Hepatic stellate cell (primary cell): ENCODE measurements at places on chromosomes 1 and 21.

DNA sequence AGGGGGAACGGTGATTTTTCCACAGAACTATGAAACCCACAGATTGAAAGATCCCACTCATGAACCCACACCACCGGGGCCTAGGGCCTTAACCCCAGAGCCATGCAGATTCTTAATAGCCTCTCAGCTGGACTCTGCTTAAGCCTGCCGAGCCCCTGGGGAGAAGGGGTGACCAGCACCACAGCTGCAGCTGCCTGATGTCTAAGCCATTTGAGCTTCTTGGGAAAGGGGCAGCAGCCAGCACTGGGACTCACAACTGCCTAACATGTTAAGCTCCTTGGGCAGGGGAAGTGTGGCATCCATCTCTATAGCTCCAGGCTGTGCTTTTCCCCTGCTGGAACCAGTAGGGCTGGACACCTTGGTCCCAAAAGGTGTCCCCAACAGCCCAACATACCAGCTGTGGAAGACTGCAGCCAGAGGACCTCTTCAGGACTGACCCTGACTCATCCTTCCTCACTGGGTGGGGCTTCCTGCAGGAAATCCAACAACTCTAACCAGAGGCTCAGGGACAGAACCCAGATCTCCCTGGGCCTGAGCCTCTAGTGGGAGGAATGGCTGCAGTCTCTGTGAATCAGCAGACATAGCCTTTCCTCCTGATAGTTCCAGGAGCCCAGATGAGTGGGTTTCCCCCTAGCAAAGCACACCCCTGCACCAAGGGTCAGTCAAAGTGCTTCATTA lies 34.6 kb upstream of the FMO3 start:
- DNase-seq = no peak

- no peak for DNase-seq
These were observed 1.2 kb upstream of the DHCR24 start for GRCh38 chr1:54888080-54888733.

- DNase-seq = no peak
These were observed 124.6 kb downstream of the HLCS start for GRCh38 chr21:36841866-36842265.

DNA sequence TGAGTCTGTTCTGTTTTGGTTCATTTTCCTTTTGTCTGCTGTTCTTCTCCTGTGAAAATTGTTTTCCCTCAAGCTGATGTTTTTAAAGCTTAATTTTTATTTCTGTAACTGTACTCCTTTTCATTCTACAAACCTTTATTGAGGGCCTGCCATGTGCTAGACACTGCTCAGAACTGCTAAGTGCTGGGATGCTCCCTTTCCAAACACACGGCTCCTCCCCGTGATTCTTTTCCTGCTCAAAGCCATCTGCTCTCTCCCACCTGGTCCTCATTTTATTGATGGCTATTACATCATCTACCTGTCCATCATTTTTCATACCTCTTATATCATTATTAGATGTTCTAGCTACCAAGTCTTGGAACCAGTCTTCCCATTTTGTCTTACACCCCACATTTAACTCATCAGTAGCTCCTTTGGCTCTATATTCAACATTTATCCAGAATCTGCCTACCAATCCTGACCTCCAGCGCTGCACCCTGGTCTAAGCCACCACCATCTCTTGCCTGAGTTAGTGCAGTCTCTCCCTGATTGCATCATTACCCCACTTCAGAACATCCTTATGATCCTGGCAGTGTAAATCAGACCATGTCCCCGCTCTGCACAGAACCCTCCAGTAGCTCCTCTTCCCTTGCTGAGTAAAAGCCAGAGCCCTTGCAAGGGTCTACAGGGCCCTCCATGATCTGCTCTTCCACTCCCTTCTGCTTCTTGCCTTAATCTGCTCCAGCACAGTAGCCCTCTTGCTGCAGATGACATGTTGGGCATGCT lies 118.1 kb downstream of the CACNA1E start:
- no peak for DNase-seq

DNA sequence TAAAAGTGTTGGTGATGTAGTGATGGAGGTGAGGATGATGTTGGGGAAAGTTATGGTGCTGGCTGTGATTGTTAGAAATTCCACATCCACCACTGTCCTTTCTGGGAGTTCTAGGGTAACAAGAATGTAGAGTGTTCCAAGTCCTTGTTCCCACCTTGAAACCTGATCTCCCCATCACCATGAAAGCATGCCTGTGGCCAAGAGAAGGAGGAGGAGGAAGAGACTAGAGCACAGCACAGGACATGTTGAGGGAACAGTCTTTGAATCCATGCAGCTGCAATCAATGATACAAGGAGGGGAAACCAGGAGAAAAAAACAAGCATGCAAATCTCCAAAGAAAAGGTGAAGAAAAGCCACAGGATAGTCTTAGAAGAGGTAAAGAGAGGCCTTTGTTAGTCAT lies 45.9 kb upstream of the ARTN start:
- no peak for DNase-seq

DNA sequence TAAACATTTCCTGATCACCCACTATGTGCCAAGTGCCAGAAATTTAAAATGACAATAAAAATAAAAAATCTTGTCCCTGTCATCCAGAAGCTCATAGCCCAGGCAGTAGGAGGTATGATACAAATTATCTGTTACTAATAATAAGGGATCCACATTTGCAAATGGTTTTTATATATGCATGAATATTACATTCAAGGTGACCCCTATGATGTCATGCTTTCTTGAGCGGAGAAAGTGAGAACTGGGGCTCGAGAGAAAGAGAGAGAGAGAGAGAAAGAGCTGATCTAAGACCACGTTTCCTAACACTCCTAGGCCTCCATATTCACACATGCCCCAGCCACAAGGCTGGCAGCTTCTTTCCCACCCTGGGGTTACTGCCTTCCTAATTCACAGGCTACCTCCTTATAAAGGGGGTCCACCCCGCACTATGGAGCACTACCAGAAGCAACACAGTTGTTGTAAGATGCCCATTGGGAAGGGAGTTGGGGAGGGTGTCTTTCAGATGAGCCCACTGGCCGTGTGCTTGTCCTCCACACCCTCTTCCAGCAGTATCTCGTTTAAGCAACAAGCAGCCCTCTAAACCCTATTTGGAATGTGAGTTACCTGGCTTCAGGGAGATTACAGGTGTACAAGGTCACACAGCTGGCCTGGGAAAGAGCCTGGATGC lies 28.8 kb upstream of the LRRN2 start:
- DNase-seq = no peak

- no peak for DNase-seq
These were observed 553.9 kb downstream of the DPYD start for GRCh38 chr1:97366984-97367383.

GRCh38 chr21:43608225-43608624 lies 51.1 kb downstream of the HSF2BP start:
- no peak for DNase-seq

- no peak for DNase-seq
These were observed 428 bp upstream of the ZNF678 start for GRCh38 chr1:227562933-227563323.

- no peak for DNase-seq
These were observed 65.0 kb upstream of the KCND3 start for GRCh38 chr1:112054510-112054909.

DNA sequence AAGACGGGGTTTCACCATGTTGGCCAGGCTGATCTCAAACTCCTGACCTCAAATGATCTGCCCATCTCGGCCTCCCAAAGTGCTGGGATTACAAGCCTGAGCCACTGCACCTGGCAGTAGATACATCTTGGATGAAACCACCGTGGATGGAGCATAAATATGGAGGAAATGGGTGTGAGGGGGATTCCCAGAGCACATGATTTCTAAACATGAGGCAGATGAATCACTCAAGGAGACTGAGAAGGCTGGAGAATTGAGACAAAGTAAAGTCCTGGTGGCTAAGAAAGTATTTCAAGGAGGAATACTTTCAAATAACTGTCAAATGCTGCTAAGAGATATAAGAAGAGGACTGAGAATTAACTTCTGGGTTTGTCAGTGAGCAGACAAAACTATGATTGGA lies 5.4 kb upstream of the PGBD5 start:
- DNase-seq = no peak

- no peak for DNase-seq
These were observed 37.3 kb downstream of the COL24A1 start for GRCh38 chr1:86119214-86119764.

- DNase-seq = no peak
These were observed 25.5 kb downstream of the RGS18 start for GRCh38 chr1:192183788-192184187.

DNA sequence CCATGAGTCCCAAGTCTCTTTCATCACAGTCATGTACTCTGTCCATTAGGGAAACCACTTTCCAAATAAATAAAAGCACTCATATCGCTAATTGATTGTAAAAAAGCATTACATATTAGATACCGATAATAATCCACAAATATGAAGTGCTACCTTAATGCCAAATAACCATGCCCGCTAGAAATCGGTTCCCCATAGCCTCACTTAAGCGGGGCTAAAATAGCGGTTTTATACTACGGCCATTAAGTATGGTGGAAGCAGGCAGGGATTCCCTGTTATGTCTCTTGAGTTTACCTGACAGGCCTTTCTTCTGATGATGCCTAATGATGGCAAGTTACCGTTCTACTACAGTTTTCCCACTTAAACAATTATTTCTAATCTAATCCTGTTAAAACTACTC lies 3.9 kb downstream of the ELK4 start:
- DNase-seq = no peak

- no peak for DNase-seq
These were observed 599.7 kb downstream of the KIF26B start for GRCh38 chr1:245754463-245754961.

GRCh38 chr1:116201911-116202310 lies 90.7 kb downstream of the MAB21L3 start:
- DNase-seq = no peak

DNA sequence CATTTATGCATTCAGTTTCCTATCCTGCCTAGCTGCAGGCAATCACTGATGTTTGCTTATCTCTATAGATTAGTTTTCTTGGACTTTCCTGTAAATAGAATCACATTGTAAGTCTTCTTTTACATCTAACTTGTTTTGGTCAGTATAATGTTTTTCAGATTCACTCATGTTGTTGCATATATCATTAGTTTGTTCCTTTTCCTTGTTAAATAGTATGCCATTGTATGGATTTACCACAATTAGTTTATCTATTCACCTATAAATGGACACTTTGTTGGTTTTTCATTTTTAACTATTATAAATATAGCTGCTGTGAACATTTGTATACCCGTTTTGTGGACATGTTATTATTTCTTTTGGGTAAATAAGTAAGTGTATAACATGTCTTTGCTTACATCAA lies 44.2 kb upstream of the BACH1 start:
- DNase-seq = no peak

DNA sequence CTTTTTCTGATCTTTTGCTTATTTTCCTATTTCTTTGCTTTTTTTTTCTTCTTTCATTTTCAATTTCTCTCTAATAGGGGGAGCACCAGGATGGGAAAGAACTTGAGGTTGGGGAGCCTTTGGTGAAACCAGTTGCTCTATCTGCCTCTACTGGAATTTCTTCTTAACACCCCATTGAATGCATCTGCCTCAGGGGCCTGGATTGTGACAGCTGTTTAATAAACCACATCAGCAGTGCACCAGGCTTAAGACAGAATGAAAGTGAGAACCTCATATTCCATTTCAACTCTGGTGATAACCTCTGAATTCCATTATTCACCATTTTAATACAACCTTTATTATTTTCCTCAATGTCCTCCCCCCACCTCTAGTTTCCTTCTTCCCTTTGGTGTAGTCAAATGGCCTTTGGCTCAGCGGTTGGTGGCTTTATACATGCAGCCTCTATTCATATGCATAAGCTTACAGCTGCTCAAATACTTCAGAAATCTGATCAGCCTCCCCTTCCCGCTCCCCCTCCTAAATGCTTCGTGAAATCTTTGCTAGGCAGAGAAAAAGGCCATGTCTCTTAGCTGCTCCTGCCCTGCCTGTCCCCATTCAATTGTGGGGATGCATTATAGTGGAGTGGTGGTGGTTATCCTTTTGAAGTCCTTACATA lies 537.3 kb upstream of the PLXNA2 start:
- DNase-seq = no peak

DNA sequence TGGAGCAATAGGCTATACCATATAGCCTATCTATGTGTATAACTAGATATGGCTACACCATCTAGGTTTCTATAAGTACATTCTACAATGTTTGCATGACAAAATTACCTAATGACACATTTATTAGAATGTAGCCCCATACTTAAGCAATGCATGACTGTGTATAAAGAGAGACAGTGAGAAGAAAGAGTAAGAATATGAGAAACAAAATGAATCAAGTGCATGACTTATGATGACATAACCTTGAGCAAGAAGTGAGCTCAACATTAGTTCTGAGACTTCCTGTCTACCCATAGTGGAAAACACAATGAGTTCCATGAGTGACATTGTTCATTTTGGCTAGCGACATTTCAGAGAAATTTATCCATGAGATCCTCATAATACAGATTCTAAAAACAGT lies 10.1 kb downstream of the SLC44A5 start:
- no peak for DNase-seq

GRCh38 chr1:59146651-59147358 lies 150.1 kb upstream of the FGGY start:
- DNase-seq = peak; percentile 41
